ENCODE measurements at places on chromosomes 5 and 9. TPM values are rescaled to one million over a fixed set of nuclear protein-coding genes. Genes with fewer than 3 reads are reported as not detected.

Gene CA9
- total RNA-seq, result 0.63 TPM

- no peak for DNase-seq
Measured at GRCh38 chr9:129864991-129865647, 29.9 kb downstream of the USP20 start.

Gene DHX29
- total RNA-seq, result 29.6 TPM

- DNase-seq, result no peak
Measured at GRCh38 chr5:41857989-41858388, 12.2 kb downstream of the OXCT1 start.
